ENCODE measurements at places on chromosomes 13 and 19.

DNA sequence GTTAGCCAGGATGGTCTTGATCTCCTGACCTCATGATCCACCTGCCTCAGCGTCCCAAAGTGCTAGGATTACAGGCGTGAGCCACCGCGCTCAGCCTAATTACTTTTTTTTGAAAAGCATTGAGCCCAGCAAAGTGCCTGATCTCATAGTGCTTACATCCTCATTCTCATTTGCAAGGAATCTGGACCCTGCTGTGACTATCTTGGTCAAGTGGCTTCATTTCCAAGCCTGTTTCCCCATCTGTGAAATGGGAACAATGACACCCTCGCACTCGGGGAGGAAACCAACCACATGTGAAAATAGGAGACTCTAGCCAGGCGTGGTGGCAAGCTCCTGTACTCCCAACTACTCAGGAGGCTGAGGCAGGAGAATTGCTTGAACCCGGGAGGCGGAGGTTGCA is 1.6 kb upstream of the PLEKHA4 start:
- no peak for DNase-seq

- DNase-seq = no peak
Measured at GRCh38 chr19:7861619-7862412, 12.4 kb downstream of the PRR36 start.

DNA sequence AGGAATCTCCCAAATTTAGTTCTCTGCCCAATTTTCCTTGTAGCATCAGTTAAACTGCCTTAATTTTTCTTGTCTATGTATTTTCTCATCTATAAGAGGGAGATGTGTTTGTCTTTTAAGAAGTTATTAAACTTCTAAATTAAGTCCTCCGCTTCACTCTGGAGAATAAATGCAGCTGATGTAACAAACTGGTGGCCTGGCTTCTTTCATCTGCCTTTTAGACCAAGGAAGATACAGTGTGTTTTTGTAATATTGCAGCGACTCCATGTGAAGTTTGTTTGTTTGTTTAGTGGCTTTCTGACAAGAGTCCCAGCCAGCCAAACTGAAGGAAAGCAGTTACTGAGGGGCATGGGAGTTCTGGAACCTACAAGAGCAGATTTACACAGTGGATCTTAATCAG is 56.4 kb downstream of the KLF12 start:
- no peak for DNase-seq

DNA sequence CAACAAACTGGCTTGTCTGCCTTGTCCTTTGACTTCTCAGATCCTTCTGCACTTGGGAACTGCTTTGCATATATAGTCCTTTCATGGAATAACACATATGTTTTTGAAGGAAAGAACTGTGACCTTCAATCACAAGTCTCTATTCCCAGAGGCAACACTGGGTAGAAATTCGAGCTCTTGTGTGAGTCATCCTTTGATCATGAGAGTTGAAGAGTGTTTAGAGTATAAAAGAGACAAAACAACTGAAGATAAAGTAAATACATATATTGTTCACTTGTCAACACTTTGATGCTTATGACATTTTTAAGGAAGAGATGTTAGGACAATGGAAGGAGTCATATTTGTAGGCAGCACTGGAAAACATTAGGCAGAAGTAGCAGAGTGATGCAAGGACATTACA is 5.2 kb upstream of the OR7A5 start:
- no peak for DNase-seq

DNA sequence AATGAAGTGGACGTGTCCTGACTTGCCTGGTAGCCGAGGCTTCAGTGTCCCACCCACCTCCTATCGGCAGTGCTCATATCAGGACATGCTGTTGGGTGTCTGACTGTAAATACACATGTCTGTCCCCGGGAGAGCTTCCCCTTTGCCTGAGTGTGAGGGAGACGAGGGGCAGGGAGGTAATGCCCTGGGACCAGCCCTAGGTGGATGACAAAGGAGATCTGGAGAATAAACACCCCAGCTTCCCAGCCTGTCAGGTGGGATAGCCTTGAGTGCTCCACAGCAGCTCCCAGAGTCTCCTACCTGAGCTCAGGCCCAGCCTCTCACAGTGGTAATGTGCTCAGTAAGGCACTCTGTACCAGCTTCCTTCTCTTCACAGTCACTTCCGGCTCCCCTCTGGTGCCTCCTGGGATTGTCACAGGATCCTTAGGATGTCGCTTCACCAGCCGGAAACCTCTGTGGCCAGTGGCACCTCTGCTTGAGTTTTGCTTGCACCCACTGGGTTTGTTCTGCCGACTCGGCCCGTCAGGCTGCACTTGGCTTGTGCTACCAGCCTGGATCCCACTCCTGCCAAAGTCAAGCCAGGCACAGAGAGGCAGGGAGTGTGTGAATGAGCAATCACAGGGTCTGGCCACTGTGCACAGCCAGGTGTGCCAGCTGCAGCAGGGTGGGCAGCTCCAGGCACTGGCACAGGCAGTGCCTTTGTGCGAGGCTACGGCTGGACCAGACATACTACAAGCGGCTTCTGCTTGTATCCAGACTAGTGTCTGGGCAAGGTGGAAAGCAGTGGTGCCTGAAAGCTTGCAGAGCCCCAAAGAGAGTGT is 54.4 kb upstream of the RGCC start:
- no peak for DNase-seq

DNA sequence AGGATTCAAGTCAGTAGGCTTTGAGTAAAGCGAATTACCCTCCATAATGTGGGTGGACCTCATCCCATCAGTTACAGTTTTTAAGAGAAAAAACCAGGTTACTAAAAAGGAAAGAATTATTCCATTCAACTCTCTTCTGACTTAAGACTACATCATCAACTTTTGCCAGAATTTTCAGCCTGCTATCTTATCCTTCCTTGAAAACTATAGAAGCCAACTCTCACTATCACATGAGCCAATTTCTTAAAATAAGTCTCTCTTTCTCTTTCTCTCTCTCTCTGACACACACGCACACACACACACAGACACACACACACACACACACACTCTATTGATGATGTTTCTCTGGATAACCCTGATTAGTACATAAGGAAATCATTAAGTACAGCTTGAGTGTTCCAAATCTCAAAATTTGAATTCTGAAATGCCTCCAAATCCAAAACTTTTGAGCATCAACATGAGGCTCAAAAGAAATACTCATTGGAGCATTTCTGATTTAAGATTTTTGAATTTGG is 217.0 kb upstream of the PRR20A start:
- DNase-seq = no peak

DNA sequence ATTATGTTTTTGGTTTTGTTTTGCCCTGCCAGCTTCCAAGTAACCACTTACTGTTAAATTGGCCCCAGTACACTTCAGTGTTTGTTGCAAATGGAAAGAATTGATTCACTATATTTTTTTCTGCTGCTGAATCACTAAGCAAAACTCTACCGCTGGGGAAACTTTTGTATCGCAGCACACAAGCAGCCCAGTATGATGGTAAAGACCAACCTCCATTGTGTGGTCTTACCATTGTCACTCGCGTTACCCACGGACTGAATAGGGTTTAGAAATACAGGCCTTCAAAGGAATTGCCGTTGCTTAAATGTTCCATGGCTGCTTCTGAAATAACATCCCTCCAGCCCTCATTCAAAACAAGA is 7.9 kb downstream of the SPATA13 start:
- no peak for DNase-seq
